ENCODE measurements at places on chromosomes 13 and 19.

- DNase-seq, result peak; percentile 32
Measured at GRCh38 chr13:20482275-20482761, 43.3 kb downstream of the CRYL1 start.

GRCh38 chr19:8334458-8335342, 8.4 kb downstream of the KANK3 start:
- DNase-seq, result peak; percentile 63

GRCh38 chr13:42821437-42821836, 40.1 kb downstream of the FAM216B start:
- no peak for DNase-seq

DNA sequence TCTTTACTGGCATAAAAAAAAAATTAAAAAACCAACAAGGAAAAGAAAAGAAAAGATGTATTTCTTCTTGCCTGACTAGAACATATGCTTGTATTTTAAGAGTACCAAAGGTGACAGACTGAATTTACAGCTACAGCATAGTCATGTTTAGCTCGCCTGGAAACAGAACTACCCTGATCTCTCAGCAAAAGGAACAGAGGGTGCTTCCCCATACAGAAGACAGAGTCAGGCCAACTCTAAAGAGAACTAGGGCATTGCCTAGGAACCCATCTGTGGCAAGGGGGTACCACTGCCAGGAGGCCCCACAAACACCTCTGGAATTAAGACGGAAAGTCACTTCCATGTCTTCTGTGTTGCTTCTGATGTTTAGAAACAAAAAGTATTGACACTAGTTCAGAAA, 252.1 kb upstream of the STARD13 start:
- DNase-seq, result peak; percentile 39

All from right kidney (tissue), 9 donors.